ENCODE measurements at places on chromosomes 4 and X.

DNA sequence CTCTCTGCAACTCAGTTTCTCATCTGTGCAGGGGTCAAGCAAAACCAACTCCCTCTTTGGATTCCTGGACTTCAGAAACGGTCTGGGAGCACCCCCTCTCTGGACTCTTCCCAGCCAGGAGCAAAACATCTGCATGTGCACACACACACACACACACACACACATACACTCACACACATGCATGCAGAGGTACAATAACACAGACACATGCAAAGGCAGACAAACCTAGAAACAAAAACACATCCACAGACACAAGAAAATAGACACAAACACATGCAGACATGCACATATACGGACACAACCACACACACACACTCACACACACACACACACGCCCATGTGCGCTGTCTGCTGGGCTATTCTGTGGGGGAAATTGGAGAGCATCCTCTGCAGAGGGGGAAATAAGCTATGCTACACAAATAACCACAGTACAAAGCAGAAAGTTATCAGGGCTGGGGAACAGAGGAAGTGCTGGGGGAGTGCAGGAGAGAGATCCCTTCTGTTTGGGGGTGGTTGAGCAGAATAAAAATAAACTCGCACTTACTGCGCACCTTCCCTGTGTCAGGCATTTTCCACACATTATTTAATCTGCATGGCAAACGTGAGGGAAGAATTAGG lies 19.9 kb downstream of the IQSEC2 start:
- DNase-seq = no peak

DNA sequence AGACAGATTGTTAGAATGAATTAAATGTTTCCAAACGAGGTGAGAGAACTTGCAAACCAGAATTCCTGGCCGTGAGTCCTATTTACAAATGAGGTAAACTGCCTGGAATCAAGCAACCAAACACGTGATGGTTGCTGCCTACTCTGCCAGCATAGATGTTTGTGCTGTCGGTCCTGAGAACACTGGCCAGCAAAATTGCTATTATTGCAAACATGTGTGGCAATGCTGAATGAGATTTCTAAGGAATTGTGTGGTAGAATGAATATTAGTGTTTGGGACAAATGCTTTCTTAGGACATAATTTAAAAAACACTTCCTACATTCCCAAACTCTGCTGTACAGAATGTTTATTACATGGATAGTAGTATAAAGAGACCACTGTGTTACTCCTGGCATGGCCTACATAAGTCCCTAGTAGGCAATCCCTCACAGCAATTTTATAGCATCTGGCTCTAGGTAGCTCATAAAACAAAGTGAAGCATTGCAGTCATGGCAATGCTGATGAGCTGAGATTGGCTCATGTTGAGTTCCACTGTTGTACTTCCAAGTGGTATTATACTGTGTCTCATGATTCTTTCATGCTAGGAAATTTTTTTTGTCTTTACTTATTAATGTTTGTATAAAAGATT lies 605.2 kb upstream of the EPHA5 start:
- no peak for DNase-seq

DNA sequence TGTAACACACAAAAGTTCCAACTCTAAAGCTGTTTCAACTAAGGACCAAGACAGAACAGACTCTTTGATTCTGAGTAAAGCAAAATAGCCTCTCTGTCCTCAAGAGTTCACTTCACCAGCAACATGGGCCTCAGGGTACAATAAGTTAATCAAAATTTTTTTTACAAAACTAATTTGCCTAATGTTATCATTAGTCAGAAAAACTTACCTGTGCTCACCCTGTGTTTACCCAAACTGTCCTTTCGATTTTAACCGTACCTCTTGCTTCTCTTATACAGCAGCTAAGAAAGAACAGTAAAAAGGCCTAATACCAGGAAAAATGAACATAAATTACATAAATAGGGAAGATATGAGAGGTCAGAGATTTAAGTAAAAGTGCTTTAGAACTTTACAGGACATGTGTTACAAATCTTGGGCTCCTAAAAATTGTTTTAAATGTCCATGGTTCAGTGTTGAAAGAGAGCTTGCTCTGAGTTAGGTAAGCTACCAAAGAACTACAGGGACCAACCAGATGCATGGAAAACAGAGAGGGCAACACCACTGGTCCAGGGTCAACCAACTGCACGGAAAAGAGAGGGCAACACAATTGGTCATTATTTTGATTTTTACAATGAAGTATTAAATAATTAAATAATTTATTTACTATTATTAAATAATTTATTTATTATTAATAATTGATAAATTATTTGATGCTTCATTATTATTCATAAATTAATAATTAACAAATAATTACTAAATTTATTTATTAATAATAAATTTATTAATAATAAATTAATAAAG lies 73.1 kb downstream of the FAT1 start:
- DNase-seq = no peak

DNA sequence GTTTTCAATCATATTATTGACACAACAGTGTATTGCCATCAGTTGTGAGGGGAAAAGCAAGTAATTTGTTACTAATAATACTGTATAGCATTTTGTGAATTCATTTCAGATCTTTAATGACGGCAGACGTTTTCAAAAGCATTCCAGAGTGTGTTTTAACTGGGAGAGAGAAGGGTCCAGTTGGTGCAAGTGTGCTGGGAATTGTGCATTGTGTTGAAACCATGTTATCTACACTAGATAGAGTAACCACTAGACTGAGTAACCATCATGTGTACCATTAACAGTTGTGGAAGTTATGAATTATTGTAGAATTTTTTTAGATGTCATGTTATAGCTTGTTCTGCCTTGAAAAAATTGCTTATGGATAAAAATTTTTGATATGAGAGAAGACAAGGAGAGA lies 104.5 kb upstream of the VEGFC start:
- no peak for DNase-seq

DNA sequence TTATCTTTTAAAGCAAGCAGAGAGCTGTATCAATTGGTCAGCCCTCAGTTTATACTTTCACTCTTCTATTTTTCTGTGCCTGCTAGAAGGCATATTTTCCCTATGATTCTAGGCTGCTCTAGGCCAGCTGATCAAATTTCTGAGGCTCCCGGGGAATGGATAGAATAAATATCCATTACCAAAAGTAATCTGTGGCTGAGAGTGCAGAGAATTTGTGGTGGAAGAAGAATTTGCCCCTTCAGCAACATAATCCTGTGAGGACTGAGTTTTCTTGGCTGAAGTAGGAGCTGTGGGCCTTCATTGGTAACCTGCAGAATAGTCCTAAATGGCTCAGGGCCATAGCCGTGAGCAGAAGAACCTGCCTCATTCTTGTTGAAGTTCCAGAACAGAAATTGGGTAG lies 314.6 kb upstream of the CASK start:
- no peak for DNase-seq

DNA sequence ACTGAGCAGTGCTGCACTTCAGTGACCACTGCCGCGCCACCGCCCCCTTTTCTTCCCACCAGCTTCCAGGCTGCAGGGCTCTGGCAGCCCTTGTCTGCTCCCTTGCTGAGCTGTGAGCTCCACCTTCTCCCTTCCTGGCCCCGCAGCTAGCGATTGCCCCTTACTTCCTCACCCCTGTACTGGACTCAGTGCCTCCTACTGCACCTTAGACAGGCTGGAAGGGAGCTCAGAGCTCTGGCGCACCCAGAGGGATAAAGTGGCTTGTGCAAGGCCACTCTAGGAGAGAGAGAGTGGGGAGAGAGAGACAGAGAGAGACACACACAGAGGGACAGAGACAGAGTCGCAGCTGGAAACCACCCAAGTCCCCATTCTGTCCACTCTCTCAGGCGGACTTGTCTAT lies 6.0 kb downstream of the RASL11B start:
- DNase-seq = no peak

GRCh38 chrX:54430519-54430918 lies 9.7 kb upstream of the TSR2 start:
- no peak for DNase-seq

GRCh38 chr4:69731847-69732246 lies 28.6 kb downstream of the SULT1B1 start:
- no peak for DNase-seq

- no peak for DNase-seq
Observed at GRCh38 chr4:182019148-182019652, 224.0 kb upstream of the TENM3 start.

- DNase-seq = no peak
Observed at GRCh38 chr4:3481783-3482393, 18.8 kb downstream of the DOK7 start.

DNA sequence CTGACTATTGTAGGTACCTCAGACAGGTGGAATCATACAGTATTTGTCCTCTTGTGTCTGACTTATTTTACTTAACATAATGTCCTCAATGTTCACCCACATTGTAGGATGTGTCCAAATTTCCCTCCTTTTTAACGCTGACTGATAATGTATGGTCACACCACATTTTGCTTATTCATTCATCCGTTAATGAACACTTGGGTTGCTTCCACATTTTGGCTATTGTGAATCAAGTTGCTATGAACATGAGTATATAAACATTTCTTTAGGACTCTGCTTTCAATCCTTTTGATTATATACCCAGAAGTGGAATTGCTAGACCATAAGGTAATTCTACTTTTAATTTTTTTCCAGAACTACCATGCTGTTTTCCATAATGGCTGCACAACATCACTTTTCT lies 87.0 kb upstream of the NDP start:
- DNase-seq = no peak

- no peak for DNase-seq
Observed at GRCh38 chr4:10611673-10612072, 72.9 kb downstream of the CLNK start.

DNA sequence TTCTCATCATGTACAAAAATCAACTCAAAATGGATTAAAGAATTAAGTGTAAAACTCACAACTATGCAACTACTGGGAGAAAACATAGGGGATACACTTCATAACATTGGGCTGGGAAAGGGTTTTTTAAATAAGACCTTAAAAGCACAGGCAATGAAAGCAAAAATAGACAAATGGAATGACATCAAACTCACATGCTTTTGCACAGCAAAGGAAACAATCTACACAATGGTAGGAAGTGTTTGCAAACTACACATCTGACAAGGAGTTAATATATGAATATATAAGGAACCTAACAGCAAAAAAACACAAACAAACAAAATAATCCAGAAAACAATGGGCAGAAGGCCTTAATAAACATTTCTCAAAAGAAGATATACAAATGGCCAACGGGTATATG lies 57.9 kb downstream of the FREM3 start:
- no peak for DNase-seq

GRCh38 chrX:9456250-9457074 lies 8.4 kb upstream of the TBL1X start:
- no peak for DNase-seq

DNA sequence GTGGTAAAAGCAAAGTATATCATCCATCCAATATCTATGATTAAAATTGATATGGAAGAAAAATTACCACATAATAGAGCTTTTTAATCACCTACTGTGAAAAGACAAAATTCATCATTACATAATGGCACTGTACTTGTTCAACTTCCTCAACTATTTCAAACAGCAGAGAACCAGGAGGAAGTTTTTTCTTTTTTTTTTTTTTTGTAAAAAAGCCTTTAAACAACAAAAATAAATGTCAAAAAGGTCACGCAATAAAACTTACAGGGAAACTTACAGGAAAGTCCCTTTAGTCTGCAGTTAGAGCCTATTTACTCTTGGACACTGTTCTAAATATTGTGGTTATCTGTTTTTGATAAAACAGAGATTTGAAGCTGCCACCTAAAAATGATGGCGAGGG lies 4.8 kb downstream of the PDGFC start:
- no peak for DNase-seq

GRCh38 chrX:111052478-111052877 lies 43.5 kb upstream of the PAK3 start:
- no peak for DNase-seq

- DNase-seq = no peak
Observed at GRCh38 chr4:100981447-100982204, 365.7 kb downstream of the PPP3CA start.

DNA sequence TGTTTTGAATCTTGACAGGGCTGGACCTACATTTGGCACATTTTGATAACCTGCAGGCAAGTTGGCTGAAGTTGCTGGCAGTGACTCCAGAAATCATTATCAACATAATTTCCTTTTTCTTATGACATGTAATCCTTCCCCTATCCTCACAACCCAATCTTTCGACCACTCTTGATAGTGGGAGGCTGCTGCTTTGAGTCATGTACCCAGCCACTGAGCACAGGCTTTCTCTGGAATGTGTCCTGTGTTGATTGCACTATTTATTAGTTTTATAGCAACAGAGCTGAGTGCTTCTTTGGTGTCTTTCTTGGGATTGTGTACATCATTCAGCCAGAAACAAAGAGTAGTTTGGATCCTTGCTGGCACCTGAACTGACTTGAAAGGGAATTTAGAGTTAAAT lies 183.1 kb upstream of the LEF1 start:
- no peak for DNase-seq

- no peak for DNase-seq
Observed at GRCh38 chr4:149676076-149676475, 139.6 kb downstream of the IQCM start.

GRCh38 chr4:16472537-16472936 lies 246.3 kb upstream of the TAPT1 start:
- no peak for DNase-seq

DNA sequence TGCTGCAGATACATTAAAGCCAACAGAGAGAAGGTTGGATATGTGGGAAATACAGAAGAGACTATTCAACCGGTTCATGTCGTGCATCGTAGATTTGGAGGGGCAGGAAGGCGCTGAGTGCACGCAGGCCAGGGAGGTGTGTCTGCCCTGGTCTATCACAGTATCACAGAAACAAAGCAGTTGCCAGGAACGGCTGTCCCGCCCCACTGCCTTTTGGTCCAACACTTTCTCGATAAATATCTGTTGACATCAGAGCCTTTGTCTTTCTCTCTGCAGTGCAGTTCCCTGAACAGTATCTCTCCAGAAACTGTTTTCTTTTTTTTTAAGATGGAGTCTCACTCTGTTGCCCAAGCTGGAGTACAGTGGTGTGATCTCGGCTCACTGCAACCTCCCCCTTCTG lies 151.1 kb upstream of the BCOR start:
- DNase-seq = no peak

DNA sequence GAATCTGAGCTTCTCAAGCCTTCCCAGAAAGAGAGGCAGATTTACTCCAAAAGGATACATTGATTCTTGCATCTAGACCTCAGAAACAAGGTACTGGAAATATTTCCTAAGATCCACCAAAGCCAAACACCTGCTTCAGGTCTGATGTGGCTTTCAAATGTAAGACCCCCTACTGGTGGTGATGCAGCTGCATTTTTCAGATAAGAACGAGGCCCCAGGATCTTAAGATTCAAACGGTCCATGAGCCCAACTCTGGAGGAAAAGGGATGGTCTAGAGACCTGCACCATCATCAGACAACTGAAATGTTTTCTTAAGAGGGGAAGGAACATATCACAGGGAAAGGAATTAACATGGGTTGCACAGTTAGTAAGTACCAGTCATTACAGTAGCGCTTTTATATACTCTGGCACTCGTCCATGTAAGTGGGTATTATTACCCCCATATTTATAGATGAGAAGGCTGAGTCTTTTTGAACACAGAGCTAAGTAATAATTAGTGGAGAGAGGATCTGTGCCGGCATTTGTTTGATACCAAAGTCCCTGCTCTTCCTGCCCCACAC lies 73.7 kb downstream of the LEF1 start:
- no peak for DNase-seq

GRCh38 chrX:18166068-18166467 lies 54.6 kb downstream of the BEND2 start:
- no peak for DNase-seq

All from D721Med (cell line).